ENCODE measurements at places on chromosomes 6 and 20.

- no peak for DNase-seq
Measured at GRCh38 chr20:24420567-24420966, 48.9 kb upstream of the SYNDIG1 start.

GRCh38 chr6:157911278-157911677 is 70.4 kb upstream of the SYNJ2 start:
- peak; percentile 5 for DNase-seq

GRCh38 chr6:125337706-125338105 is 35.9 kb upstream of the HDDC2 start:
- no peak for DNase-seq

DNA sequence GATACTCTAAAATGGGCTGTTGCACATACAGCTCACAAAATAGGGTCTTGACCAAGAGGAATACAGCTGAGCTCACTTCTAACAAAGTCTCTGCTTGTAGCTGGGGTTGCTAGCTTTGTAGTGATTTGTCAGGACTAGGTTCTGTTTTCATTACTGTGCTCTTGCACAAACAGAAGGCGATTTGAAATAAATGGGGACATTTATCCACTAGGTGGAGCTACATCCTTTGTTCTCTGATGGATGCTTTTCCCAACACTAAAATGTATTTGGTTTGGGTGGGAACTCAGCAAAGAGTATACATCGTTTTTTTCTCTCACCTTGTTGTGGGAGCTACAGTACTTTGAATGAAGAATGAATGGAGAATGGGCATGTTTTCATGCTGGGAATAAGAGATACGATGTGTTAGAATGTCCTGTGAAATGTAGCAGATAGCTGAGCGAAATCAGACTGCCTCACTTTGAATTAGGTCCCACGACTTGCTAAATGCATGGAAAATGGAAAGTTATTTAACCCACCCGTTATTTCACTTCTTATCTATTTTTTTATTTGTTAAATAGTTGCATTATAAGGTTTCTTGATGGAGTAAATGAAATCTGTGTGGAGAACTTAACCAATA is 494.7 kb upstream of the MAP3K7 start:
- DNase-seq, result peak; percentile 9

DNA sequence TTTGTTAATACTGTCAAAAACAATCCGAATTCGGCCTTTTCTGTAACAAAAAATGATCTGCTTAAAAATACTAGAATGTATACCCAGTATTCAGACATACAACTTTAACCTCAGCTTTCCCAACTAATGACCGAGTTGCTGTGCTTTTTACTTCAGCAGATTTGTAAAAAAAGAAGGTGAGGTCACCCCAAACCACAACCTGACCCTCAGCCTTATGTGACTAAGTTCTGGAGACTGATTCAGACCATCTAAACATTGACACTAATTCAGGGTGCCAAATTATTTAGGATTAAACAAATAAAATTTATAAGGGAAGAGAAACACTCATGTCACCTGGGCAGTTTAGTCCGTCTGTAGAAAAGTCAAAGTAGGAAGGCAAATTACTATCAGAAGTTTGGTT is 7.7 kb downstream of the CCN6 start:
- DNase-seq, result peak; percentile 78

- DNase-seq, result no peak
Measured at GRCh38 chr6:39307462-39307861, 6.8 kb downstream of the KCNK17 start.

- DNase-seq, result no peak
Measured at GRCh38 chr20:7348253-7348652, 580.8 kb downstream of the BMP2 start.

GRCh38 chr6:40011844-40012243 is 77.6 kb upstream of the MOCS1 start:
- peak; percentile 17 for DNase-seq

- DNase-seq, result no peak
Measured at GRCh38 chr20:42112161-42112560, 494.0 kb upstream of the CHD6 start.

DNA sequence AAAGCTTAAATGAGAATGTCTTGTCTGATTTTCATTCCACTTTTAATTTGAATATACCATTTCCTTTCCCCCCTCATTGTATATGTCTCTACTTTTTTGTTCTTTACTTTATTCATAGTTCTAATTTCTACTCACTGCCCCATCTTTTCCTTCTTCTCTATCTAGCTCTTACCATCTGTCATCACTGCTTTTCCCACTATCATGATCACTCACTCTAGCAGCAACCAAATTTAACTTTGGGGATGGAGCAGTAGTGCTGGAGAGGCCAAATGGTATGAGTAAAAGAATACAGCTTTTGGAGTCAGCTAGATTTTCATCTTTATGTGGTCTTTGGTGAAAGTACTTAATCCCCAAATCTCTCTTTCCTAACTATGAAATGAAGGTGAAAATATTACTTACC is 25.5 kb downstream of the QKI start:
- no peak for DNase-seq

Measured in M059J (cell line).